ACHN (cell line): ENCODE measurements at places on chromosomes 2 and 18.
A peak's percentile ranks its signal among the peaks of the same experiment; 100 is the strongest.

DNA sequence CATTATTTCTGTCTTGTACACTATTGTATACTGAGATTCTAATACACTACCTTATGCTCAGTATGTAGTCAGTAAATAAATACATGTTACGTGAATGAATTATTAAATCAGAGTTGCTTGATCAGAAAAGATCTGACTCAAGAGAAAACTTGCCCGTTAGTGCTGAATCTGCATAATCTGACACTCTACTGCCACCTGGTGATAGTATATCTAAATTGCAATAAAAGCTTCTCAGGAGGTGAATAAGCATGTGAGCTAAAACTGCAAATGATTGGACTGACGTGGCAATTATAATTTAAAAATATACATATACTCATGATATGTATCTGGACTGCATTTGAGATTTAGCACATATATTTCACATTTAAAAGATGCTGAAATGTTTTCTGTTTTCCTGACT is 70.4 kb downstream of the KIAA1328 start:
- peak; percentile 51 for DNase-seq

DNA sequence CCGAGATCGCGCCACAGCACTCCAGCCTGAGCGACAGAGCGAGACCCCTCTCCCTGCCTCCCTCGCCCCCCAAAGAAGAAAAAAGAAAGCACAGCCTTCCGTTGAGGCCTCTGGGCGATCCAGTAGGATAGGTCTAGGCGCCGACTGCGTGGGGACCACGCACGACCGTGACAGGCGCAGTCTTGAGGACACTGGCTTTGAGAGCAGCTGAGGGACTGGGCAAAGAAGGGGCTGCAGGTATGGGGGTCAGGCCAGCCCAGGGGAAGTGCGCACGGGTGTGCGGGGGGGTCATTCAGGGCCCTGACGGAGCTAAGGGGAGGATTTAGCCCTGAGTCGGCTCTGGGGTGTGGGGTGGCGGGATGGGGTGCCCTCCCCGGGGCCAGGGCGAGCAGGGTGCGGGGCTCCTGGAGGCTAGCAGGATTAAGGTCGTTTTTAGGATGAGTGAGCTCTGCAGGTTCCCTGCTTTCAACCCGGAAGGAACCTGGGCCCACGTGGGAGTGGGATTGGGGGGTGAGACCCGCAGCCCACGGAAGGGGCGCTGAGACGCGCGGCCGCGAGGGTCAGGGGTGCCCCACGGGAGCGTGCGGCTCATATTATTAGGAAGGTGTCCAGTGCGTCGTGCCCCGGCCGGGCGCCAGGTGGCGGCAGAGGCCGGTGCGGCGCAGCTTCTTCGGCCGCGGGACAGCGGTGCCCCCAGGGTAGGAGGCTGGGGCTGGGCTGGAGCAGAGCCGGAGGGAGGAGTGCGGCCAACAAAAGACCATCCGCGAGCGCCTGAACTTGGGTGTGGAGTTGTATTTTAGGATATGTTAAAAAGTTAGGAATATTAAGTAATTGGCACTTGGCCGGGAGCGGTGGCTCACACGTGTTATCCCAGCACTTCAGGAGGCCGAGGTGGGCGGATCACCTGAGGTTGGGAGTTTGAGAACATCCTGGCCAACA is 20.5 kb upstream of the ZNF236 start:
- DNase-seq, result peak; percentile 64

- peak; percentile 39 for DNase-seq
Observed at GRCh38 chr2:9207641-9208311, 1.2 kb downstream of the ASAP2 start.

DNA sequence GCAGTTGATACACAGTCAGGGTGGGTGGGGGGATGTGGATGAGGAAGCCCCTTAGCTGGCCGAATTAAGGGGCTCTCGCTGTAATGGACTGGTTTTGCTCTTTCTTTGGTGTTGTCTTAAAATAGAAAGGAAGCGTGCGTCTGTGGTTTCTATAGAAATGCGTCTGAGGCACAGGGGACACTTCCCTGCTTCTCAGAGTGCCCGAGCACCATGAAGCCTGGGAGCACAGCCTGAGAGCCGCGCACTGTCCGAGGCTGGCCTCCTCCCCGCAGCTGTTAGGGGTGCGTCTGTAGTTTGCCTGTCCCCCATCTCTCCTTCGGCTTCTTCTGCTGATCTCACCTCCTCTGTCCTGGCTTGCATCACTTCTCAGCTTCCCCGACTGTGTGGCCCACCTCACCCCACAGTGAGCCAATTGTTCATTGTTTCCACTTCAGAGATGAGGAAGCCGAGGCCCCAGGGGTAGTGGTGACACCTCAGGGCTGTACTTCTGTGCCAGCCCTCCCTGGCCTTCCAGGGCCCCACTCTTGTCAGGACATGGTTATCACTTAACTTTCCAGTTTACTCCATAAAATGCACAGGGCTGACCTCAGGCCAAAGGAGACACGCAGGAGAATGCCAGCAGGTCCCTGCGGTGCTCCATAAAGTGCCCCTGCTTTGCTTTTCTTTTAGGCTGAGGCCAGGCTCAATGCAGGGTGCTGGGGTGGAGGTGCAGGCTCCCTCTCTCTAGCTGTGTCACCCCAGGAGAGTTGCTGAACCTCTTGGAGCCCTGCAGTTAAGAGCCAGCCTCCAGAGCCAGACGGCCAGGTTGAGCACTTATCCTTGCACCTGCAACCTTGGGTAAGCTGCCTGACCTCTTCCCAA is 210.6 kb downstream of the SEPTIN10 start:
- DNase-seq, result no peak

DNA sequence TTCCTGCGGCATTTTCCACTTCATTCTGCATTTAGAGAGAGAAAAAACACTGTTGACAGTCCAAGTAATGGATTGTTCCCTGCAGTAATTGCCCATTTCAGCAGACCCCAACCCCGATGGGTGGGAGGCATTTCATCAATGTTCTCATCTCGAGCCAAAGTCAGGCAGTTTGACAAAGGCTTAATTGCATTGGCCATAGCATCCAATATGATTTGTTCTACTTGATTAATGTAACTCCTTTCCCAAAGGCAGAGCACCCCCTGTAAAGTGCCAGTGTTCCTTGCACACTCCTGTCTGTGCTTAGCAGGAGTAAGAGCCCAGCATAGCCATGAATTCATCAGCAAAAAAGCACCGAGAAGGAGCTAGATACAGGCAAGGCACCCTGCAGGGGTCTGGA is 174.4 kb downstream of the SEPTIN10 start:
- no peak for DNase-seq

DNA sequence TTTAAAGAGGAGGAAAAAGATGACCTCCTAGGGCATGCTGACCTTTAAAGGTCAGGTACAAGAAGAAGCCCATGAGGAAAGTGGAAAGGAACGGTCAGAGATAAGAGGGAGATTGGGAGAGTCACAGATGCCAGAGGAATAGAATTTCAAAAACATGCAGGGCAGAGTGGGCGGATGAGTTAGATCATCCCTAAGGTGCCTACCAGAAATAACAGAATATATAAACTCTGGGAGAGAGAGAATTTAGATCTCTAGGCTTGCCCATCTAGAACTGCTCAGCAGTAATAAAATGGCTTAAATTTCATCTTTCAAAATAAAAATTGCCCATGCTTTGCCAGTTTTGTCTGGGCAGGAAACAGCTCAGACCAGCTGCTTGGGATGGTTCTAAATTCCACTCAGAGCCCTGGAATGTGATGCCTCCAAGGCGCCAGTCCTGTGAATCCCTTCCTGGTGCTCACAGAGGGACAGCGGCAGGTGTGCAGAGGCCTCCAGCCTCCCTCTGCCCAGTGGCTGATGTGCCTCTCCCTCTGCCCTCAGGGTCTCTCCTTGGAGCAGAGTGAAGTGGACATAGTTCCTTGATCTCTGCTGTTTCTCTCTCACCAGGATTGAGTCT is 130.9 kb downstream of the ANTXR1 start:
- peak; percentile 56 for DNase-seq

- DNase-seq, result no peak
Observed at GRCh38 chr18:63096327-63096874, 223.2 kb downstream of the BCL2 start.

- DNase-seq, result no peak
Observed at GRCh38 chr2:159640176-159640575, 23.8 kb upstream of the BAZ2B start.

DNA sequence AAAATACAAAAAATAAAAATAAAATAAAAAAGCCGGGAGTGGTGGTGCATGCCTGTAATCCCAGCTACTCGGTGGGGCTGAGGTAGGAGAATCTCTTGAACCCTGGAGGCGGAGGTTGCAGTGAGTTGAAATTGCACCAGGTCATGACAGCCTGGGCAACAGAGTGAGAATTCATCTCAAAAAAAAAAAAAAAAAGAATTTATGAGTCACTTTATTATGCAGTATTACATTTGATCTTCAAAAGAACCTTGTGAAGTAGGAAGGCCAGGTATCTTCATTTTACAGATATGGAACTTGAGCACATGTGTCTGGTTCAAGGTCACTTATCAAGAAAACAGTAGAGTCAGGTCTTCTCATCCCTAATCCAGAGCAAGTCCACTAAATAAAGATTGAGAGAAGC is 459.4 kb upstream of the HNRNPA3 start:
- no peak for DNase-seq

DNA sequence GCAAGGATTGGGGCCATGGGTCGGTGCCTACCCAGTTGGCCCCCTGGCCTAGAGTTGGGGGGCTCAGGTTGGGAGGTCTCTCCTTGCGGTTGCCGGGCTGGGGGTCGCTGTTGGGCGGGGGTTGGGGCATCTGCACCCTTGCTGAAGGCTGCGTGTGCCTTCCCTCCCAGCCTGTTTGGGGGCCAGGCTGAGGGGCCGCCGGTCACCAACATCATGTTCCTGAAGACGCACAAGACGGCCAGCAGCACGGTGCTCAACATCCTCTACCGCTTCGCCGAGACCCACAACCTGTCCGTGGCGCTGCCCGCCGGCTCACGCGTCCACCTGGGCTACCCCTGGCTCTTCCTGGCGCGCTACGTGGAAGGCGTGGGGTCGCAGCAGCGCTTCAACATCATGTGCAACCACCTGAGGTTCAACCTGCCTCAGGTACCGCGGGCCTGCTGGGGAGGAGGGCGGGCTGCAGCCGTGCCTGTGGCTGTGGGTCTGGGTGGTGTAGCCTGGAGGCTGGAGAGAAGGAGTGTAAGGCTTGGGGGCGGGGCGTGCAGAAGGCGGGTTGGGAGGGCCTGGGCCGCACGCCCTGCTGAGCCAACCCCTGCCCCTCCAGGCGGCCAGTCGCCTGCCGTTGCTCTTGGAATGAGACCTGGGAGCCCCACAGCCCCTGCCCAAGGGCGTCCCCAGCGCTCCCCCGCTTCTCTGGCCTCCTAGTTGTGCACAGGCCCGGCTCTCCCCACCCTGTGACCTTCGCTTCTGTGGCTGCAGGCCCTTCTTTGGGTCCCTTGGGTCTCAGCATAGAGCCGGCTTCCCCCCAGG is 7.2 kb upstream of the NEU4 start:
- no peak for DNase-seq

GRCh38 chr2:42196403-42197267 is 27.5 kb downstream of the EML4 start:
- peak; percentile 88 for DNase-seq

- no peak for DNase-seq
Observed at GRCh38 chr2:165699946-165700345, 94.1 kb downstream of the GALNT3 start.

DNA sequence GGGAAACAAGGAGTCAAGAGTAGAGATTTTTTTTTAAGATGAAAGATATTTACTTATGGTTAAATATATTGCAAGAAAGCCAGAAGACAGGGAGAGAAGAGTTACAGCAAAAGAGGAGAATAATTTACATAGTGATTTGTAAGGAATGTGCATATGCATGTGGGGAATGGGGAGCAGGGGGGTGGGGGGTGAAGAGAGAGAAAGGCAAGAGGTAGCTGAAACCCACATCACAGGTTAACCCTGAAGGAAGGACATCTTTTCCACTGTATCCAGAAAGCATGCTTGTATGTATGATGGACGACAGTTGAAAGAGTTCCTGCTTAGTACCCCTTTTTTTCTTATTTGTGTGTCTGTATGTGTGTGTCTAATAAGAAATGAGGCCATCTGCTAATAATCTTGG is 371.9 kb downstream of the RAD51AP2 start:
- no peak for DNase-seq

DNA sequence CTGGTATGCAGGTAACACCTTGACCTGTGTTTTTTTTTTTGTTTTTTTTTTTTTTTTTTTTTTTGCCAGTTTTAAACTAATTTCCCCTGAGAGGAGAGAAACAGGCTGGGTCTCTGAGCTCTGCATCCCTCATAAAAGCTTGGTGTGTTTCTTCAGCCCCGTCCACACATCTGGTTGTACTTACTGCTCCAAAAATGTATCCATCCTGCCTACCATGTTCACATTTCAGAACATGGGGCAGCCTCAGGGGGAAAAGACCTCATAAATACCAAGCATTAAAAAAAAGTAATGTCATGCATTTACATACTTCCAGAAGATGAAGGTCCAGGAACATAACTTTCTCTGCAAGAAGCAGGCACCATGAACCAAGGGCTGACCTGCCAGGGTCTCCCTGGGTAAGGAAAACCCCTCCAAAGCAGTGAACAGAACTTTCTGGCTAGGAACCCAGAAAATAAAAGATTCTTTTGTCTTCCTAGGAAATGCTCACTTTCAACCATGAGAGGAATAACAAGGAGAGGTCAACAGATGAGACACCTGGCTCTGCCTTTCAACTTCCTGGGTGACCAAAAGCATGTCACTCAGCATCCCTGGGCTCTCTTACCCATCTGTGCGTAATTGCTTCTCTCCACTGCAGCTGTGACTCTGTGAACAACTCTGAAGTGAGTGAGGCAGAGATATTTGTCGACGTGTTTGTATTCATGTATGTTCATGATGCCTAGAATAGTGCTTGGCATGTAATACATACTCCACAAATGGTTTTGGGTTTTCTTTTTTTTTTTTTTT is 118.6 kb downstream of the MCFD2 start:
- no peak for DNase-seq

DNA sequence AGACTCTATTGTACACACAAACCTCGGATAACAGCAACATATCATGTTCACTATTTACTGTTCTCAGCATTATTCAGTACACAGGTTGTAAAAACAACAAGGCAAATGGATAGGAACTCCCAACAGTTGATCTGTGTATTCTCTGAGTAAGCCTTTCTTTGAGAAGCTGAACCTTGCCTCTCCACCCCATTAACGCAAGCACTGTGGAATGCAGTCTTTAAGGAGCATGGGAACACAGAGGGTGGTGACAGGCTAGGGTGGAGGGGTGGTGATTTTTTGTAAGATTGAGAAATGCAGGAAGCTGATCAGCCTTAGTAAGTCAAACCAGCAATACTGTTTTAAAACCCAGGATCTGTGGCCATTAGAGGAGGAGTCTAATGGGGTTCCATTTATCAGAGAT is 19.6 kb upstream of the SERPINB11 start:
- DNase-seq, result no peak

GRCh38 chr2:62724106-62724505 is 18.6 kb downstream of the EHBP1 start:
- DNase-seq, result no peak

DNA sequence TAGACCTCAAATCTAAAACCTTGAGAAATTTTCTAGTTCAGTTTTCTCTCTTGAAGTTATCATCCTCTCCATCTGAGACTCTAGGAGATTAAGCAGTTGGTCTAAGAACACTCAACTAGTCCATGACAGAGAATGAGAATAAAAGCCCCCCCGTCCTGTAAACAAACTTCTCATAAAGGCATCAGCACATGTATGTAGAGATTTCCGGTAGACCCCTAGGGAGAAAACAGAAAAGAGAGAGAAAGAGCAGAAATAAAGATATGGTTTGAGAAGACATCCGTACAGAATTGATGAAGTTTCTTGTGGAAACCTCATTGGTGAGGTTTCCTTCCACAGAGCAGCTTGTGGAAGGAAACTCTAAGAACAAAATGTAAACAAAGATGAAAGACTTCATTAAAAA is 3.2 kb upstream of the GPR155 start:
- DNase-seq, result no peak

GRCh38 chr2:1049691-1050090 is 99.0 kb downstream of the SNTG2 start:
- DNase-seq, result no peak
